ENCODE measurements at places on chromosomes 1 and 21. TPM values are rescaled to one million over a fixed set of nuclear protein-coding genes. Genes with fewer than 3 reads are reported as not detected.

GRCh38 chr1:217010253-217010652 lies 287.0 kb upstream of the ESRRG start:
- DNase-seq = no peak

GRCh38 chr1:236051242-236051791 lies 13.6 kb downstream of the NID1 start:
- no peak for DNase-seq

Gene OR2L8
- not detected for total RNA-seq

Gene ELF3
- total RNA-seq = 3.8 TPM

DNA sequence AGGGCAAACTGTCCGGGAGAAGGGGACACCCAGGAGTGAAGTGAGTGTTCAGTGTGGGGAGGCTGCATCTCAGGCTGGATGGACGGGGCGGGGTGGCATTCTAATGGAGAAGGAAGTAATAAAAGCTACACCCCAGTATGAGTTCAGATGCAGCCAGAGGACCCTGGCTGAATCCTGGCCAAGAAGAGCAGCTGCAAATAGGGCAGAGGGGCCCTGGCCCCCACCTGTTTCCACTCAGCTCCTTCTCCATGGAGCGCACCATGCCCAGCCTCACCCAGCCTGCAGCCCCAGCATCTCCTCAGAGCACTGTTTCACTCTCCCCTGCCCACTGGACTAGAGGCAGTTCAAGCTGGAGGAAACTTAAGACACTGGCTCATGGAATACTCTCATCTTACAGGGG lies 46.4 kb downstream of the KCND3 start:
- no peak for DNase-seq

DNA sequence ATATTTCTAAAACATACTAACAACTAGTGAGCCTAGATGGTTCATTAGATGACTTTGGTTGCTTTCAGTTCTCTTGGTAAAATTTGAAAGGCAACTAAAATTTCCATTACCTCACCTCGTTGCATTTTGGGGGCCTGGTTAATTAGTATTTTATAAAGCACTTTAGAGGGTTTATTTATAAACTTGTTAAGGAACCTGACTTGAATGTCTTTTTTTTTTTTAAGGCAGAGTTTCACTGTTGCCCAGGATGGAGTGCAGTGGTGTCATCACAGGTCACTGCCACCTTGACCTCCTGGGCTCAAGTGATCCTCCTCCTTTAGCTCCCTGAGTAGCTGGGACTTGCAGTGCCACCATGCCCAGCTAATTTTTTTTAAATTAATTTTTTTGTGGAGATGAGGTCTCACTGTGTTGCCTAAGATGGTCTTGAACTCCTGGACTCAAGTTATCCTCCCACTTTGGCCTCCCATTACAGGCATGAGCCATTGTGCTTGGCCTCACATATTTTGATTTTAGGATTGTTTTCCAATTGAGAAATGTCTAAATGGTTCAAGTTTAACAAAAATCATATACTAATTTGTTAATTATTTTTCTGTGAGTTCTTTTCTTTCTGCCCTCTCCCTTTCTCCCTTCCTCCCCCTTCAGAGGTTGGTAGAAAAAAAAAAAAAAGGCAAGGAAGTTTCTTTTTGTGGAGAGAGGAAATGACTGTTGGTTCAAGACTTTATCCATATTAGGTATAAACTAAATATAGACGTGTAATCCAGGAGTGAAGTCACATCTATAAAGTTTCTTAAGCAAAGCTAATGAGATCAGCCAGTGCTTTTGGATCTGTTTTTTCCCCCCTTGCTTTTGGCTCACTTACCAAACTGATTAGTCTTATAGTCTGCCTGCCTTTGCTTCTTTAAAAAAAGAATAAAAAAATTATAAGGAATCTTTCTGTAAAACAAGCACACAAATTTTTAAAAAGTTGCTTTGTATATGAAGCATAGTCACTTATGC lies 24.7 kb downstream of the CLIC4 start:
- no peak for DNase-seq

GRCh38 chr1:26915204-26915842 lies 1.5 kb upstream of the NR0B2 start:
- peak; percentile 74 for DNase-seq

GRCh38 chr1:222813866-222814535 lies 838 bp upstream of the DISP1 start:
- DNase-seq = no peak

DNA sequence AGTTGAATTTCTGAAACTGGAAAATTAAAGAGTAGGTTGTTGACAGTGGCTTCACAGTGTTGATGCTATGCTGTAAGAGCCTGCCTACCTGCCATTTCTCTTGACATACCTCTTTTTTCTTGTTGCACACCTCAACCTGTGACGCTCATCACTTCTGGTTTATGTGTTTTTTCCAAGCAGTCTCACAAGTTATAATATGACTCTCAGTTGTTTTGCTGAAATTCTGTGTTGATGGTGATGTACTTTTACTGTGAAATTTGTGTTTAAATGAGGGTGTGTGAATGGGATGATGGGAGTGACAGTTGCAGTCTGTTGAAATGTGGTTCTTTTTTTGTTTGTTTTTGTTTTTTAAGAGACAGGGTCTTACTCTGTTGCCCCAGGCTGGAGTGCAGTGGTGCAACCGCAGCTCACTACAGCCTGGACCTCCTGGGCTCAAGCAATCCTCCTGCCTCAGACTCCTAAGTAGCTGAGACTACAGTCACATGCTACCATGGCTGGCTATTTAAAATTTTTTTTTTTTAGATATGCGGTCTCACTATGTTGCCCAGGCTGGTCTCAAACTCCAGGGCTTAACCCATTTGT lies 7.0 kb downstream of the DDI2 start:
- no peak for DNase-seq

GRCh38 chr21:41668686-41669532 lies 97.9 kb downstream of the RIPK4 start:
- DNase-seq = no peak

Gene XCL1
- total RNA-seq = not detected

DNA sequence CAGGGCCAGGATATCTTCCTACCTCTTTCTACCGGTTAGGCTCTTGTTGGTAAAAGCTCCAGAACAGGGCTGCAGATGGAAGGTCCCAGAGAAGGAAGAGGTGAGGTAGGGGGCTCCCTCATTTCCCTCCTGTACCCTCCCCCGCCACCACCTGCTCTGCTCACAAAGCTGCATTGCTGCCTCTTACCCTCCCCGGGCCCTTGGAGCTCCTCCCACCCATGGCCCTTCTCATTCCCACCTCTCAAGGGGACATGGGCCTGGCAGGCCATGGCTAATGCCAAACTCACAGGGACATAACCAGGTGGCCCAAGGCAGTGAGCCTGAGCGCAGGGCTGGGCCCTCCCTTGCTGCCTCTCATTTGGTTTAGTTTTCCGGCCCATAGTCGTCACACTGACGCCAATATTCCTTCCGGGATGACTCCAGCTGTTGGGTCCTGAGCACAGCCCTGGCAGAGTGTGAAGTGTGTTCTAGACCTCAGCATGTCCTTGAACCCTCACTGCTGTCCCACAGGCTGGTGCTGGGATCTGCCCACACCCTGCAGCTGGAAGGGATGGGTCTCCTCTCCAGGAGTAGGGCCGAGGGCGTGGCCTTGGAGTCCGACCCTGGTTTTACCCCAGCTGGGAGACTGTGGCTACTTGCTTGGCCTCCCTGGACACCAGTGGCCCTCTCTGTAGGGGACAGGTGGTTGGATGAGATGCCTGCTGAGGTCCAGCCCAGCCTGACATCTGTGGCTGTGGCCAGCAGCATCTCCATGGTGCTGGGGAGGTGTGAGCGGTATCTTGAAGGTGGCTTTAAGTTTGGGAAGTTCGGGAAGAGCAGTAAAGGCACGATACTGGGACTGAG lies 104.6 kb downstream of the ARHGEF10L start:
- no peak for DNase-seq

Gene RBM11
- 0.62 TPM for total RNA-seq

Gene AK5
- not detected for total RNA-seq

GRCh38 chr1:107515702-107516101 lies 374.9 kb downstream of the NTNG1 start:
- no peak for DNase-seq

GRCh38 chr21:23162198-23162946 lies 2164.2 kb downstream of the NCAM2 start:
- no peak for DNase-seq

Gene OLFML2B
- not detected for total RNA-seq

Gene HTR6
- total RNA-seq = 0.14 TPM

DNA sequence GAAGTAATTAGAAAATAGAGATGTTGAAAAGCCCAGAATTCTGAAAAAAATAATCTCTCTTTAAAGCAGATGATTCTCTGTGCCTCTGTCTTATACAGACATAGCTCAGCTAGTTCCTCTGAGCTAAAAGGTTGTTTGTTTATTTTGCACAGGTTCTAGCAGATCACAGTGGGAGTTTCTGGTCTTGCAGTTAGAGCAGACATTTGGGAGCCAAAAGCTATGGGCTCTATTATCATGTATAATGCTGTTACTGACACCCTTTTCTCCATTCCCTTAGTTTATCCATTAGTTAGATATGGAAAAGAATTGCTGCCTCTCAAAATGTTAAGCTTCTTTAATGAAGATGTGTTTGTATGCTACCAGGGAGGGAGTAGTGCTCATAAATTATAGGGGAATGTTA lies 20.5 kb upstream of the CD55 start:
- DNase-seq = no peak

Gene BSND
- total RNA-seq = not detected

DNA sequence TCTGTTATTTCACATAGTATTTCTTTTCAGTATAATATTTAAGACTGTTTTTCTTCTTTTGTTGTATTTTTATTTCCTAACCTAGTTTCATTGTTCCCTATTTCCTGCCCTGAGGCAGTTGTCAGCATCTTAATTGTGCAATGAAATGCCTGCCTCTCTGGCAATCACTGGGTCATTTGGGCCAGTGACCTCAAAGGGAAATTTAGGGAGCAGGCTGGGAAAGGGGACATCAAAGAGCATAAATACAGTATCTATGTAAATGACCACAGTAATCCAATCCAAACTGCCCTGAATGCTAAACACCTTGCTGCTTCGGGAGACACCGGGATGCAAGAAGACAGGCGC lies 147.8 kb downstream of the TLR5 start:
- DNase-seq = no peak

GRCh38 chr1:179366093-179366800 lies 476 bp downstream of the AXDND1 start:
- peak; percentile 19 for DNase-seq

DNA sequence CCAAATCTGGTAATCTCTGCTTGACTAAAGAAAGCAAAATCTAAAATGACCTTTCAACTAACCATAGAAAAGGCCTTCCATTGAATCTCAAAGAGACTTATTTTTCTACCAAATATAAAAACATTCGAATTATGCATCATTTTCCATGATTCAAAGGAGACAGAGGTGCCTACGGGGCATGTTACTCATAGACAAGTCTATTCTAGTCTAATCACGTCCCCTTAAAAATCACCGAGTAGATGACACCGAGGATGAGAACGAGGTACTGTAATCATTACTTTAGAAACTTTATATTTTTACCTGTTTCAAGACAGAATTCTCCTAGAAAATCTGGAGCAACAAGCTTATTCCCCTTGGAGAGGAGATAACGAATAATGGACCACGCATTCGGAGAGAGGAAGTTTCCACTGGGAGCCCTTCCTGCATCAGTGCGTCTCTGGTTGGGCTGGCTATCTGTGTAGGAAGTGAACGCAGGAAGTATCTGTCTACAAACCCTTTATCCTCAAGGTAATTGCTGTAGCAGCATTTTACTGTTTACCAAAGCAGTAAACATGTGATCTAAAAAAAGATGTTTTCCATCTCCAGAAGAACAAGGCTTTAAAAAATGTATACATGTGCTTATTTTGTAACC lies 9.5 kb downstream of the ERG start:
- no peak for DNase-seq

DNA sequence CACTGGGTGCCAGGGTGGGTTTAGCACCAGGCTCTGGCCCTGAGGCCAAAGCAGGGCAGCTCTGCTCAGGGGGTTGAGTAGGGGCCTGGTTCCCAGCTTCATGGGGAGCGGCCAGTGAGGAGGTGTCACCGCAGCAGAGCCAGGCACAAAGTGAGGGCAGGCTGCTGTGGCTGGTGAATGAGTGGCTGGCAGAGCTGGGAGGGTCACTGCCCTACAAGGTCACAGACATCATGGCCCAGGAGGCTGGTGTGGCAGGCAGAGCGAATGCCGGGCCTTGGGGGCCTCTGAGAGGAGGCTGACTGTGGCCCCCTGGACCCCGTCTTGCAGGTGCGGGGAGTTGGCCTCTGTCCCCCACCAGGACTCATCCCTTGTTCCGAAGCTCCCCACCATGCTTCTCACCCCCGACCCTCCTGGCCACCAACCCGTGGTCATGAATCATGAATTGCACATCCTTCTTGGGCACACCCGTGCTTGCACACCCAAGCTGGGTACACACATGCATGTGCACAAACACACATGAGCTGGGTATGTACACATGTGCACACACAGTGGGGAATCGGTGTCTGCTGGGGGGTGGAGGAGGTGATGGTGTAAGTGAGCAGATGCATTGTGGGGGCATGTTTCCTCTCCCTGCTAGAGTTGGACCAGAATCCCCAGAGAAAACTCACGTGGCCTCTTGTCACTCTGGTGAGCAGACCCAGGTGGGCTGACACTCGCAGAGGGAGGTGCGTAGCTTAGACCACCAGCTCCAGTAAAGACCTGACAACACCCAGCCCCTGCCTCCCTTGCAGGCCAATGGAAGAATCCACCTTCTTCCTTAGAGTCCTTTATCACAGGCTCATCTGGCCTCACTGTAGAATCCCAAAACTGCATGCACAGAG lies 4.8 kb upstream of the GNB1 start:
- no peak for DNase-seq

GRCh38 chr1:3050603-3051002 lies 18.4 kb upstream of the PRDM16 start:
- DNase-seq = no peak

Gene CHRM3
- not detected for total RNA-seq

DNA sequence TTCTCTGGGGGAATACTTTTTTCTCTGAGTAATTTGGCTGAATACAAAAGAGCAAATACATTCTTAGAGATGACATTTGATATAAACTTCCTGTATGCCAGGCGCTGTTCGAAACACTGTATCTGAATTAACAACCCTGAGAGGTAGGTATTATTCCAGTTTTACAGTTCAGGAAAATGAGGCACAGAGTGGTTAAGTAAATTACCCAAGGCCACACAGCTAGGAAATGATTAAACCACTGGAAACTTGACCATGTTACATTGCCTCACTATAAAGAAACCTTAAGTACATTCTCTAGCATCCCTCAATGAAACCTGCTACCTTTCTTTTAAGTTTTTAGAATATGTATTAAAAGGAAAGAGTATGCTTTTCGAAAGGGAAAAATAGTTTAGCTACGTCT lies 54.6 kb downstream of the SMYD2 start:
- DNase-seq = no peak
